ENCODE measurements at places on chromosomes 2 and 18.

DNA sequence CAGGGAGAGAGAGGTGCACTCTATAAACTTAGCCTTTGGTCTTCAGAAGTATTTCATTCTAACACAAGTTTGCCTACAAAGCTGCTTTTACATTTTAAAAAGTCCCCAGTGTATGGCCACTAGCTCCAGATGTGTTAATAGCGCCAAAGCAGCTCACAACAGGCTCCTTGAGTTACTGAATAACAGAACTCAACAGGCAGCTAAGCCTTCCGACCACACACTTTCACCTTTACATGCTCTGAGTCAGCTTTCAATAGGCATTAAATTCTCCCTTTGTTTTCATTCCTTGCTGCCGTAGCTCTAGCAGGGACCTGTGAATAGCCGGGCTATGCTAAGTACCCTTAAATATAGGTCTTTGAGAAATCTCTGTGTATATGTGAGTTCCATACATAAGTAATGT lies 262.8 kb upstream of the PARD3B start:
- DNase-seq = no peak

GRCh38 chr2:102103284-102103683 lies 39.3 kb upstream of the IL1R1 start:
- no peak for DNase-seq

DNA sequence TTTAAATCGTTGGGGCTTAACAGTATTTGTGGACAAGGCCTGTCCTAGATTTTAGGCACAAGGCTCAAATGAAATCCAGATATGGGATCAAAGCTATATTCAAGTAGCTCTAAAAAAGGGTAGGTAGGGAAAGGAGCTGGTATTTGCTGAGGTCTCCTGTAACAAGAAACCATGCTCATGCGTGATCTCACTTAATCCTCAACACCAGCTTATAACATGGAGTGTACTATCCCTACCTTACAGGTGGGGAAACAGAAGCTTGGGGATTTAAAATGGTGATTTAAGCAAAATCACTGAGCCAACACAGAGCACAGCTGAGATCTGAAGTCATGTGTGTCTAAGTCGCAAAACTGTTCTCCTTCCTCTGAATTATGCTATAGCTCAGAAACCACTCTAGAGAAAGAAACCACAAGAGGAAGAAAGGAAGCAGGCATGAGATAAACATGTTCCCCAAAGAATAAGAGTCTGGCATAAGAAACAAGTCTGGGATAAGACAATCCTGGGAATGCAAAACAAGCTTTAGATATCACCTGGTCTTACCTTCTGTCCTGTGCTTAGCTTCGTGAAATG lies 43.1 kb downstream of the CYRIA start:
- no peak for DNase-seq

DNA sequence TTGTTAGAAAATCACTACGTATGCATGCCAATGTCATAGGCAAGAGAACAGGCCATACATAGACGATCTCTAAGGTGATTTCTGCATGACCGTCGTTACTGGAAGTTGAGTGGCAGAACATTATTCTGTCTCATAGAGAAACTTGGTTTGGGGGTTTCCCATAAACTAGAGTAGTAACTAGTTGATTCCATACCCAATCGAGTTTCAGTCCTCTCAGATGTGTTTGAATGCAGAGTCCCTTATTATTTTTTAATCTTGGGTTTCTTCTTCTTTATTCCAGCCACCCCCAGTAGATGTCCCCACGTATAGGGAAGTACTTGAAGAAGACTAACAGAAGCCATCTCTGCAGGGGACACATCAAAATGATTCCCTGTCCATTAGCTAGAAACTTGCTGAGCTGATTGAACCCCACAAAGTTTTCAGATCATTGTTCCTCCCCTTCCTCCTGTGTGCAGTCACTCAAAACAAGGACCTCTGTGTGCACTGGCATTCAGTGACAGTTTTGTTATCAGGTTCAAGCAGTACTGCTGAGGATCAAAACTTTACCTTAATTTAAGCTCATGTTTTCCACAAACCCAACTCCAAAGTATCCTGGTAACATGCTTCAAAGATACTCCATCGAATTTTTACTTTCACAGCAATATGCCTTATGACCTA lies 68.4 kb upstream of the CDCA7 start:
- DNase-seq = no peak

DNA sequence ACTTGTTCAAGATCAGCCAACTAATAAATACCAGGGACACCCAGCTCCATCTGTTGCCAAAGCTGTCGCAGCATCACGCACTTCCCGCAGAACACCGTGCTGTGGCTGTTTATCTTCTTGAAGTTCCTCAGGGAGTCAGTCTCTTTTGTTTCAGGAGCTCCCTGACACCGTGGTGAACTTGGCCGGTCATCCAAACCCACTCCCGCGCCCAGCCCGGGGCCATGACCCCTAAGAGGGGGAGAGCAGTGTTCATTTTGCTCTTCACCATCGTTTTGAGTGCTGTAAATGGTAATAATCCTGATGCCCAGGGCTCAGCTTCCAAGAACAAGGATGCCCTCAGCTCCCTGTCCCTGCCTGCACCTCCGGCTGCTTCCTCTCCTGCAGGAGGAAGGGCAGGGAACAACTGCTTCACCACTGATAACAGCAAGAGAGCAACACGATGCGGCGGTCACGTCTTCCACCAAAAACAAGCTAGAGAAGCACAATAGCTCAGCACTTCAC lies 131.4 kb downstream of the SEPTIN10 start:
- DNase-seq = no peak

GRCh38 chr2:28505361-28505760 lies 9.5 kb downstream of the PLB1 start:
- no peak for DNase-seq

Measured in H4 (cell line).